Endodermal cell (in vitro differentiated cells): ENCODE measurements at places on chromosomes 1 and 21. TPM values are rescaled to one million over a fixed set of nuclear protein-coding genes. Genes with fewer than 3 reads are reported as not detected.

DNA sequence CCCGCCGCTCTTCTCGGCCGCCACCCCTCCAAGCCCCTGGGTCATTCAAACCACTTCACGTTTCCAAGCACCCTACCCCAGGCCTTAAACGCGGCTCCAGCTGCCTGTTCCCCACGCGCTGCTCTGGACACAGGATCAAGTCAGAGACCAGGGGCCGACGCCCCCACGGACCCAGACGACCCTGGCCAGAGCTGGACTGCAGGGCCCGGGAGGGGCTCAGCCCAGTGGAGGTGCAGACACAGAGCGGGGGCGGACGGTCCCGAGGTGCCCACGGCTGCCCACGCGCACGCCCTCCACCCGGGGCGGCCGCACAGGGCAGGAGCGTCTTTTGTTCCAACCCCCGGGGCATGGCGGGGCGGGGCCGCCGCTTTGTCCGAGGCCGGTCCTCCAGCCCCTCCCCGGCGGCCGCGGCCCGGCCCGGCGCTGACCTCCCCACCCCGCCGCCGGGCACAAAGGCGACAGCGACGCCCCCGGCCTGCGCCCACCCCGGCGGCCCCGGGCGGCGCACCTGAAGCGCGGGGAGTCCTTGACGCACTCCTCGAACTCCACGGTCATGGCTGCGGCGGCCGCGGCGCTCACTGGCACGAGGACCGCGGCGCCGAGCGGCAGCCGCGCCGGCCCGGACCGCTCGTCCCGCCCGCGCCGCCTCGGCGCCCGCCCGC is 338 bp downstream of the ACAP3 start:
- peaks cover 13% of the 10 kb centered on the region for H3K36me3 ChIP-seq
- DNase-seq: no peak
- peak overlapping the region; percentile 21 for H3K27ac ChIP-seq
- H3K4me1 ChIP-seq: peaks cover 20% of the 10 kb centered on the region
- H3K4me3 ChIP-seq: peak overlapping the region; percentile 79
- H3K27me3 ChIP-seq: no peaks in the 10 kb centered on the region

DNA sequence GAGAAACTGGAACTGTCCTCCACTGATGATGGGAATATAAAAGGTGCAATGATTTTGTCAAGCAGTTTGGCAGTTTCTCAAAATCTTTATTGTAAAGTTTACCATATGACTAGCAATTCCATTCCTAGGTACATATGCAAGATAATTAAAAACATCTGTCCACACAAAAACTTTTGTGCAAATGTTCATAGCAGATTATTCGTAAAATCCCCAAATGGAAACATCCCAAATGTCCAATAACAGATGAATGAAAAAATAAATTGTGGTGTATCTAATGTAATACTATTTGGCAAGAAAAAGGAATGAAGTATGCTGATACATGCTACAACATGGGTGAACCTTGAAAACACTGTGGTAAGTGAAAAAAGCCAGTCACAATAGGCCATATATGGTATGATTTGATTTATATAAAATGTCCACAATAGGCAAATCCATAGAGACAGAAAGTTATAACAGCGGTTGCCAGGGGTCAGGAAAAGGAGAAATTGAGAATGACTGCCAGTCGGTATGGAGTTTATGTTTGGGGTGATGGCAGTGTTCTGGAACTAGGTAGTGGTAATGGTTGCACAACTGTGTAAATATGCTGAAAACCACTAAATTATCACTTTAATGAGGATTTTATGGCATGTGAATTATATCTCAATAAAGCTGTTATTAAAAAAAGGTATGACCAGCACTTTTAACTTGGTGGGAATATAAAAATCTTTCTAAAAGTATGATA is 81.7 kb upstream of the BEND5 start:
- H3K27ac ChIP-seq: no peak overlapping the region
- H3K4me1 ChIP-seq: no peaks in the 10 kb centered on the region
- no peaks in the 10 kb centered on the region for H3K27me3 ChIP-seq
- H3K36me3 ChIP-seq: no peaks in the 10 kb centered on the region

- H3K4me1 ChIP-seq: no peaks in the 10 kb centered on the region
- DNase-seq: no peak
- no peak overlapping the region for H3K4me3 ChIP-seq
These were observed 119.1 kb downstream of the KCNN3 start for GRCh38 chr1:154750681-154751665.

DNA sequence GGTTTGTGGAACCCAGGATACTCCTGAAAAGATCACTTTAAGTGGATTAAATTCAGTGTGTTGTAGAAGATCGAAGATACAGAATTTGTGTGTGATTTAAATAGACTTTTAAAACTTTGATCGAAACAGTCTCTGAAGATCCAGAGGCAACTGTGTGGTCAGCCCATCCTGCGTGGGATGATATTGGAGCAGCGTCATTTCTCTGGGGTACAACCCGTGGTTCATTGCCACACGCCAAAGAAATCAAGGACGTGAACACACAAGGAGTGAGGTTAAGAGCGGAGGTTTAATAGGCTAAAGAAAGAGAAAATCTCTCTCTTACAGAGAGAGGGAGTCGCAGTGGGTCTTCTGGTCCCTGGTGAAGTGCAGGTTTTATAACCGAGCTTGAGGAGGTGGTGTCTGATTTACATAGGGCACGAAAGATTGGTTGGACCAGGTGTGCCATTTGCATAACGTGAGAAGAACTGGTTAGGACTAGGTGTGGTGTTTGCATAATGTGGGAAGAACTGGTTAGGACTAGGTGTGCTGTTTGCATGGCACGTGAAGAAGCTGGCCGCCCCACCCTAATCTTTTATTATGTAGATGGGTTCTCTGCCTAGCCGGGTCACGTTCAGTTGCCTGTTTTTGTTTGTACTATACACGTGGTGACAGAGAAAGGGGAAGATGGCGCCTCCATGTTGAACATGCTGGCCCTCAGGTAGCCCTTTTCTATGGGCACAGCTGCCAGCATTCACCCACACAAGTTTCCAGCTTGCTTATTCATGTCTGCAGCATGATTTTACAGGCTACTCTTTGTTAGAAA is 82.3 kb downstream of the ADSS2 start:
- H3K27ac ChIP-seq: no peak overlapping the region
- H3K4me1 ChIP-seq: peaks cover 17% of the 10 kb centered on the region
- no peaks in the 10 kb centered on the region for H3K36me3 ChIP-seq

DNA sequence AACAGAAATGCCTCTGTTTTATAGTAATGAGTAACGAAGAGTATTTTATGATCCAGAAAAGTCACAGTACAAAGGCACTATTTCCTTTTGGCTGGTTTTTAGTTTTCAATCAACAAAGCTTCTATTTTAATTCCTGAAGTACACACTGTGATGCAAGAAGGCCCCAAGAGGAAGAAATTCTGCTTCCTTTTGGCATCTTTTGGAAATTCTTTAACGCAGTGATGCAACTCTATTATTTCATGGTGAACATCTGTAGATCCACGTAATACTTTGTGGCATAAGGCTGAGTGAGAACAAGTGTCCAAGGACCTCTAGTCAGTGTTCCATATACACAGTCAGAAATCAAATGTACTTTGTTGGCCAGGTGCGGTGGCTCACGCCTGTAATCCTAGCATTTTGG is 137.5 kb downstream of the TGFB2 start:
- no peak overlapping the region for H3K27ac ChIP-seq
- no peaks in the 10 kb centered on the region for H3K4me1 ChIP-seq
- no peaks in the 10 kb centered on the region for H3K36me3 ChIP-seq
- DNase-seq: no peak
- H3K4me3 ChIP-seq: no peak overlapping the region

- H3K4me1 ChIP-seq: peaks cover 14% of the 10 kb centered on the region
- no peaks in the 10 kb centered on the region for H3K27me3 ChIP-seq
- H3K27ac ChIP-seq: no peak overlapping the region
- peak; percentile 37 for DNase-seq
- H3K4me3 ChIP-seq: no peak overlapping the region
- no peaks in the 10 kb centered on the region for H3K36me3 ChIP-seq
These were observed 1.7 kb upstream of the CGN start for GRCh38 chr1:151509350-151510019.

DNA sequence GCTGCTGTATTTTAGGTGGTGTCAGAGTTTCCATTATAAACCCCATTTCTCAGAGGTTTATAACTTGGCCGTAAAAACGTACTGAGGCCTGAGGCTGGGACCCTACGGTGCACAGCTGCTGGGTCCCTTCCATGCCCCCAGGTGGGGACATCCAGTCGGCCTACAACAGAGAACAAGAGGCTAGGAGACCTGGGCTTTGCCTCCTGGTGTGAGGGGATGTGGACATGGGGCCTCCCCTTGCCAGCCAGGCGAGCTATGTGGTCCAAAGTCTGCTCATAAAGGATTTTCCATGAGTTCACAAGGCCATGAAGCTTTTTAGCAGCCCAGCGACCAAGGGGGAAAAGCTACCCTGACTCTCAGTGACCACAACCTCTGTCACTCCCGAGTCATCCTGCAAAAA is 261.5 kb upstream of the VAMP3 start:
- no peak for DNase-seq
- no peaks in the 10 kb centered on the region for H3K27me3 ChIP-seq
- no peak overlapping the region for H3K4me3 ChIP-seq
- H3K36me3 ChIP-seq: no peaks in the 10 kb centered on the region
- H3K4me1 ChIP-seq: no peaks in the 10 kb centered on the region

DNA sequence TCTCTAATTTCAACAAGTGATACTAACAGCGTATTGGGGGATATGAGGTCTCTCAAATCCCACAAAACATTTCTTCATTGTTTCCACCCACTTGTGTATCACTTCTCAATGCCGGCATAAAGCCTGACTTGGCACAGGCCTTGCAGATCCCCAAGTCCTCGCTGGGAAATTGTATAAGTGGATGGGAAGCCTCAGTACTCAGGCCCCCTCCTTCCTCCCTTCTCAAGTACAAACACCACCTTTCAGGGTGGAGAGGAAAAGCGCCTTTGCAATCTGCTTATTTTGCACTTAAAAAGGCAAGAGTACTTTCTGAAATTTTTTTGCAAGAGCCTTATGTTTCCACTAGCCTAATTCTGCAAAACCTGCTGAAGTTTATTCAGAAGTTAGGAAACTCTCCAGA is 25.8 kb upstream of the KLHDC8A start:
- no peaks in the 10 kb centered on the region for H3K4me1 ChIP-seq
- H3K27me3 ChIP-seq: no peaks in the 10 kb centered on the region
- no peak overlapping the region for H3K4me3 ChIP-seq
- no peak for DNase-seq
- H3K36me3 ChIP-seq: no peaks in the 10 kb centered on the region
- no peak overlapping the region for H3K27ac ChIP-seq

DNA sequence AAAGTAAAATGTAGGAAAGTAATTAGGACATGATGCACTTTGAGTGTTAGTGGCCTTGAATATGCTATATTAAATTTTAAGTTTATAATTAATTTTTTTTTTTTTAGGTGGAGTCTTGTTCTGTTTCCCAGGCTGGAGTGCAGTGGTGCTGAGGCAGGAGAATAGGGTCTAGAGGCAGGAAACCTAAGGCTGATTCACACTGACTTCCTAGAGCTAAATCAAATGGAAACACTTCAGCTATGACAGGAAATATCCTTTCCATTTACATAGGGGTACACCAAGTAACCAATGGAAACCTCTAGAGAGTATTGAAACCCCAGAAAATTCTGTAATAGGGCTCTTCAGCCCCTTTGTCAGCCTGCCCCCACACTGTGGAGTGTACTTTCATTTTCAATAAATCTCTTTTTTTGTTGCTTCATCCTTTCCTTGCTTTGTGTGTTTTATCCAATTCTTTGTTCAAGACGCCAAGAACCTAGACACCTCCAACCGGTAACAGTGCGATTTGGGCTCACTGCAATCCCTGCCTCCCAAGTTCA is 17.9 kb upstream of the THRAP3 start:
- no peaks in the 10 kb centered on the region for H3K4me1 ChIP-seq
- no peak for DNase-seq
- no peaks in the 10 kb centered on the region for H3K36me3 ChIP-seq
- no peak overlapping the region for H3K4me3 ChIP-seq
- no peak overlapping the region for H3K27ac ChIP-seq

GRCh38 chr1:16155537-16156410 is at the start of gene EPHA2:
Gene EPHA2 (minus strand): TSS chr1:16156069. CDS start chr1:16155932, 137 bp downstream.
- H3K27ac ChIP-seq: peak within 1 kb of the TSS; percentile 81
- DNase-seq: peak; percentile 98
- peaks cover 6% of the 10 kb centered on the region for H3K36me3 ChIP-seq
- H3K4me3 ChIP-seq: peak within 1 kb of the TSS; percentile 85

DNA sequence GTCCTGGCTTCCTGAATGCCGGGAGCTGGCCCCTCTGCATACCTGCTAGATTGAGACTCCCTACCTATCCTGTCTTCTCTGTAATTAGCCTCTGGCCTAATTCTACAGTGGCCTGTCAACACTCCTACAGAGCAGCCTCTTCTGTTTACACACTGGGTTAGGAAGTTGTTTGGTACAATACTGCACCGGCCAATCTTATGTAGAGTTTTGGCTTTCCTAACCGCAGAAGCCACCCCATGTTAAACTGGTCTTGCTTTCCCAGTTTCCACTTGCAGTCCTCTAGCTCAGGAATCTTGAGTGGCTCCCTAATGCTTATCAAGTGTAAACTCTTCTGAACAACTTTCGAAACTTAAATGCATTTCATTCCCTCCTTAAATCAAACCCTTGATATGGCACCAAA is 42.8 kb downstream of the DPH5 start:
- no peaks in the 10 kb centered on the region for H3K27me3 ChIP-seq
- H3K27ac ChIP-seq: no peak overlapping the region
- no peak for DNase-seq
- no peak overlapping the region for H3K4me3 ChIP-seq

GRCh38 chr1:41286486-41286885 is 44.4 kb upstream of the SCMH1 start:
- DNase-seq: peak; percentile 86
- H3K36me3 ChIP-seq: no peaks in the 10 kb centered on the region
- no peak overlapping the region for H3K4me3 ChIP-seq

DNA sequence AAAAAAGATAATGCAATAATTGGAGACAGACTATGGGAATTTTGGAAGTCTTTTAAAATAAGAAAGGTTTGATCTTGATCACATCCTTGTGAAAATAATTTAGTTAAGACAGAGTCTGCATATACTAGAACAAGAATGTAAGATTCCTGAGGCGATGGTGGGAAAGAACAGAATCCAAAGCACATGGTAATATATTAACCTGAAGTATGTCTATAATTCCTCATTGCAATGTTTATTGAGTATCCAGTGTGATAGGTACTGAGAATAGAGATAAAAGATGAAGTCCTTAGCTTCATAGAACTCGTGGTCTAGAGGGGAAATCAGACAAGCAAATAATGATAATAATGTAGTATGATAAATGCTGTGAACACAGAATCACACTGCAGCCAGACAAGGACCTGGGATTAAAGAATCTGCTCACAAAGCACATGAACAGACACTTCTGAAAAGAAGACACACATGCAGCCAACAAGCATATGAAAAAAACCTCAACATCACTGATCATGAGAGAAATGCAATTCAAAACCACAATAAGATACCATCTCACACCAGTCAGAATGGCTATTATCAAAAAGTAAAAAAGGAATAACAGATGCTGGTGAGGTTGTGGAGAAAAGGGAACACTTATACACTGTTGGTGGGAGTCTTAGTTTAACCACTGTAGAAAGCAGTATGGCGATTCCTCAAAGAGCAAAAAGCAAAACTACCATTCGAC is 6.9 kb upstream of the ANGPTL3 start:
- no peak overlapping the region for H3K27ac ChIP-seq
- no peak overlapping the region for H3K4me3 ChIP-seq
- H3K36me3 ChIP-seq: peaks cover 18% of the 10 kb centered on the region
- DNase-seq: no peak

Gene EBNA1BP2
- 27.2 to 51.7 TPM (median 44.6 TPM) in 3 replicates for total RNA-seq

Gene VSIG8
- total RNA-seq: not detected in 3 replicates

Gene APCS
- not detected in 3 replicates for total RNA-seq

Gene SPTA1
- total RNA-seq: not detected in 2 replicates
